ENCODE measurements at places on chromosomes 1 and 21.

- no peak for DNase-seq
Observed at GRCh38 chr21:43745772-43746517, 27.0 kb downstream of the PDXK start.

- no peak for DNase-seq
Observed at GRCh38 chr1:84398175-84399155, at the start of gene DNASE2B. DNASE2B (plus strand) TSS chr1:84398484; CDS start chr1:84398565, 81 bp downstream.

DNA sequence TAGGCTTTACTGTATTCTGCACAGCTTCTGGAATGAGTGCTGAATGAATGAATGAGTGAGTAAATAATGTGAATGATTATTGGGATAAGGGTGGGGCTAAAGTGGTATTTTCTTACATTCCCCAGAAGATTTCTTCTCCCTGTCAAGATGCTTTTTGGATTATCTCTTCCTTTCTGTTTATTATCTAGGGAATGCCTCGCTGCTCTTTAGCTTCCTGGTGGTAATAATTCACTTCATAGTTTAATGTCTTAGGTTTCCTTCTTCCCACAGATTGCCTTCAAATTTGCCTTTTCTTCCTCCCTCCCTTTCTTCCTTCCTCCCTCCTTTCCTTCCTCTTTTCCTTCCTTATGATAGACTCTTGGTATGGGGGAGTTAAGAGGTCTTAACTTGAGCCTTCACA lies 24.0 kb downstream of the DDR2 start:
- no peak for DNase-seq

DNA sequence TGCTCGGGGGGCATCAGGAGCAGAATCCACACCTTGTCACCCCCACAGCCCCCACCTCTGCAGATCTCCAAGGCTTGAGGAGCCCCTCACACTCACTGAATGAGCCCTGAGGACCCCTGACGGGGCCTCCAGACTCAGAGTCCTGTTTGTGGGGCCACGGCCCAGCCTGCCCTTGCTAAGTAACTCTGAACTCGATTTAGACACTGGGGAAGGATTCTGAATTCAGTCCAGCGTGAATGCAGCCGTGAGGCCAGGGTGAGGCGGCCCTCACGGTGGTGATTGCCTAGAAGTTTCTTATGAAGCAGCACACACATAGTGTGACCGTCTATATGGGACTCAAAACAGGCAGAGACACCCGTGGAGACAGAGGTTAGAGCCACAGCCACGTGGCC lies 58.9 kb upstream of the ADARB1 start:
- DNase-seq = no peak

DNA sequence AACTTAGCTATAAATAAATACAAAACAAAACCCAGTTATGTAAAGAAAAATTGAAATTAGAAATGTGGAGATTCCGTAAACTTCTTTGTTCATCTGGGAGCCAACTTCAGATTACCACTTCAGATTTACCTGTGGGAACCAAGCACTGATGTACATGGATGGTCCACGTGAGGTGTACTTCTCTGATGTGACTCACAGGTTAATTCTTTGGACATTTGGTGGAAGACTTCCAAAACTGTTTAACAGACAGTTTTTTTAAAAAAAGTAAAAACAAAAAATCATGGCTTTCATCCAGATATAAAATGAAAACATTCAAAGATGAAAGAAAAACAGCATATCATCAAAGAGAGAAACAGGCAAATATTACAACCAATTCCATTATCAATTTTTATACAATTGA lies 92.0 kb downstream of the MAST2 start:
- no peak for DNase-seq

- no peak for DNase-seq
Observed at GRCh38 chr1:67143966-67144365, 9.2 kb upstream of the C1orf141 start.

- no peak for DNase-seq
Observed at GRCh38 chr1:13881385-13882088, 181.5 kb downstream of the PRDM2 start.

- no peak for DNase-seq
Observed at GRCh38 chr1:19330449-19331135, 18.5 kb downstream of the SLC66A1 start.

GRCh38 chr1:76068953-76069561 lies 5.5 kb upstream of the ST6GALNAC3 start:
- no peak for DNase-seq

DNA sequence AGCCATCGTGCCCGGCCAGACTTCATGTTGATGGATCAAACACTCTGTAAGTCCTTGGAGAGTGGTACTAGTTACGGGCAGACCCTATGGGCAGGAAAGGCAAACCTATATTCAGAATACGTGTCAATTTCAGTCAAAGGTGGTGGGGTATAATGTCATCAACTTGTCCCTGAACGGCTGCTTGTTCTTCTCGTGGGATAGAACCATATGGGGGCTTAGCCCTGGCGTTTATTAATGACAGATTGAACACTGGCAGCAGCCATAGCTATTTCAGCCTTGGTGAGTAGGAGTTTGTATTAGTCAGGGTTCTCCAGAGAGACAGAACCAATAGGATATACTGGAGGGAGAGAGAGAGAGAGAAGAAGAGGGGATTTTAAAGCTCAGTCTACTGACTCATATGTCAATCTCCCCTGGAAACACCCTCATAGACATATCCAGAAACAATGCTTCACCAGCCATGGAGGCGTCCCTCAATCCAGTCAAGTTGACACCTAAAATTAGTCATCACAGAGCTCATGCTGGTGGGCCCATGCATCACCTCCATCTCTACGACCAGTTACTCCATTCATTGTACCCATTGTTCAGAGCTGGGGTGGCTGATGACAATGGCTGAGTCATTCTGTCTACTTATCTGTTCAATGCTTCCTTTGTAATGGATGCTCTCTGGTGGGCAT lies 16.1 kb upstream of the AQP10 start:
- no peak for DNase-seq

- no peak for DNase-seq
Observed at GRCh38 chr1:155840386-155840785, 16.6 kb downstream of the GON4L start.

- DNase-seq = no peak
Observed at GRCh38 chr1:94031154-94031553, 89.8 kb downstream of the ABCA4 start.
